Sciatic nerve (tissue), 2 donors: ENCODE measurements at places on chromosomes 16 and 17.

GRCh38 chr17:17079761-17080160, 37.5 kb downstream of the MPRIP start:
- DNase-seq, result peak; percentile 54

GRCh38 chr16:11232852-11233726, 22.9 kb downstream of the SOCS1 start:
- no peak for DNase-seq

DNA sequence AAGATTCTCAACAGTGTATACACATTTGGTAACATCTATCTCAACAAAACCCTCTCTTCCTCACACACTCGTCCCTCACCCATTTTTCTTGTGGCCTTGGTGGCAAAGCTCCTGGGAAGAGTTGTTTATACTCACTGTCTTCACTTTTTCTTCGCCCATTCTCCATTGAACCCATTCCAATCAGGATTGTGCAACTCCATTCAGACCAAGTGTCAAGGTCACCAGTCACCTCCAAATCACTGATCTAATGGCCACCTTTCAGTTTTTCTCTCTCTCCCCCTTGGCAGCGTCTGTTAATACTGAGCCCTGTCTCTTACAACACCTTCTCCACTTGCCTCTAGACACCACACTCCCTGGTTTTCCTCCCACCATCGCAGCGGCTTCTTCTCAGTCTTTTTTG, 8.6 kb upstream of the SLC13A5 start:
- no peak for DNase-seq

GRCh38 chr17:63345611-63346010, 100.5 kb downstream of the CYB561 start:
- DNase-seq, result no peak

DNA sequence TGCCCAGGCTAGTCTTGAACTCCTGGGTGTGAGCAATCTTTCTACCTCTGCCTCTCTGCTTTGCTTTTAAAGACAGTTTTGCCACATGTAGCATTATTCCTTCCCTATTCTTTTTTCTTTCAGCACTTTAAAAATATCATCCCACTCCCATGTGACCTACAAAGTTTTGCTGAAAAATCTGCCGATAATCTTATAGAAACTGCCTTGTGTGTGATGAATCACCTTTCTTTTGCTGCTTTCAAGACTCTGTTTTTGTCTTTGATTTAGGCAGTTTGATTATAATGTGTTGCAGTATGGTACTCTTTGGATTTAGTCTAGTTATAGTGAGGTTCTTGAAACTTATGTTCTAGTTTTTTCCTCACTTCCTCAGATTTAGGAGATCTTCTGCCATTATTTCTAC, 142.0 kb upstream of the KIF2B start:
- DNase-seq, result no peak
